ENCODE measurements at places on chromosomes 2 and 18.

- DNase-seq: no peak
Measured at GRCh38 chr2:46561731-46562450, 82.5 kb downstream of the TMEM247 start.

GRCh38 chr2:216873573-216873972 lies 13.7 kb upstream of the TNP1 start:
- no peak for DNase-seq

GRCh38 chr2:172845028-172845630 lies 109.5 kb downstream of the RAPGEF4 start:
- DNase-seq: no peak

DNA sequence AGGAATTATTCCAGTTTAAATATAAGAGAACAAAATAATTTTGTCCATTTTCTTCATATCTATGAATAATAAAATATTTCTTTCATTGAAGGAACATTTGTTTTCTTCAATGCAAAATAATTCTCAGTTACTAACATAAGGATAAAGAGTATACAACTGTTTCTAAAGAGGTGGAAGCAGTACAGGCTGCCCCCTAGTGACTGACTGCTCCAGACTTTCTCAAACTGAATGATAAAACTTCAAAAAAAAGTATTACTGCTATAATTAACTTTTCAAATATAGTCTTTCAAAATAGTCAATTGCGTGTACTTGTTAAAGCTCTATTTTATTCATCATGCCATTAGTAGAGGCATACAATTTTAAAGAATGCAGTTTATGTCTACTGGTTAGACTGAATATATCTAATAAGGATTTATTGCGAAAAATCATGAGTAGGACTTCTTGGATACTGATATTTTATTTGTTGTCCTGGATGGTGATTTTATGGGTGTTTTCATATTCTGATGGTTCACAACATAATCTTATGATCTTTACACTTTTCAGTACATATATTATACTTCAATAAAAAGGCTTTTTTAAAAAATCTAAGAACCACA lies 100.1 kb downstream of the WDPCP start:
- DNase-seq: no peak

- DNase-seq: no peak
Measured at GRCh38 chr18:32175265-32175664, 14.6 kb upstream of the MEP1B start.

- no peak for DNase-seq
Measured at GRCh38 chr2:100776445-100776844, 43.5 kb upstream of the NPAS2 start.

GRCh38 chr2:239957681-239958472 lies 67.3 kb downstream of the NDUFA10 start:
- no peak for DNase-seq

GRCh38 chr2:17171446-17172049 lies 346.7 kb downstream of the RAD51AP2 start:
- no peak for DNase-seq

GRCh38 chr2:210158236-210158635 lies 13.0 kb downstream of the KANSL1L start:
- DNase-seq: no peak

GRCh38 chr2:2238726-2239269 lies 92.3 kb downstream of the MYT1L start:
- no peak for DNase-seq

- DNase-seq: no peak
Measured at GRCh38 chr2:144445196-144445595, 74.7 kb downstream of the ZEB2 start.

GRCh38 chr18:54967786-54968185 lies 8.5 kb upstream of the CCDC68 start:
- DNase-seq: no peak

DNA sequence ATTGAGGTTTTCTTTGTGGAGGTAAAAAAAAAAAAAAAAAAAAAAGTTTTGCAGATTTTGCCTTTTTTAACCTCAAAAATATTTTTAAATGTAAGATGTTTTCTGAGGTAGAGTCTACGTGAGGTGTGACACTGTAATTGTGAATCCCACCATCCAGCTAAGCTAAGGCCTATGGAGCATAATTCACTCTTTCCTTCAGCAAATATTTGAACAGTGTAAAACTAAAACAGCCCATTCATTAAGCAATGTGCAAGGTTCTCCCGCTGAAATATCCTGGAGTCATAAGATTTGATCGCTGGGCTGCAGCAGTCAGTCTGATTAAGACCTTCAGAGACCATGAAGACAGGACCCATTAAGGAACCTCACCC lies 105.1 kb downstream of the HNRNPLL start:
- DNase-seq: no peak

GRCh38 chr2:20544153-20544747 lies 97.4 kb downstream of the RHOB start:
- DNase-seq: no peak

Data from fibroblast of skin of left biceps (primary cell).